ENCODE measurements at places on chromosomes 1 and 21. TPM values are rescaled to one million over a fixed set of nuclear protein-coding genes. Genes with fewer than 3 reads are reported as not detected.

The CITED4 gene
- 12.4 TPM for total RNA-seq

The C1QB gene
- not detected for total RNA-seq

GRCh38 chr1:22222723-22223122 is 79.8 kb upstream of the WNT4 start:
- DNase-seq: no peak

GRCh38 chr21:44477131-44477530 is 21.8 kb downstream of the LRRC3 start:
- no peak for DNase-seq

DNA sequence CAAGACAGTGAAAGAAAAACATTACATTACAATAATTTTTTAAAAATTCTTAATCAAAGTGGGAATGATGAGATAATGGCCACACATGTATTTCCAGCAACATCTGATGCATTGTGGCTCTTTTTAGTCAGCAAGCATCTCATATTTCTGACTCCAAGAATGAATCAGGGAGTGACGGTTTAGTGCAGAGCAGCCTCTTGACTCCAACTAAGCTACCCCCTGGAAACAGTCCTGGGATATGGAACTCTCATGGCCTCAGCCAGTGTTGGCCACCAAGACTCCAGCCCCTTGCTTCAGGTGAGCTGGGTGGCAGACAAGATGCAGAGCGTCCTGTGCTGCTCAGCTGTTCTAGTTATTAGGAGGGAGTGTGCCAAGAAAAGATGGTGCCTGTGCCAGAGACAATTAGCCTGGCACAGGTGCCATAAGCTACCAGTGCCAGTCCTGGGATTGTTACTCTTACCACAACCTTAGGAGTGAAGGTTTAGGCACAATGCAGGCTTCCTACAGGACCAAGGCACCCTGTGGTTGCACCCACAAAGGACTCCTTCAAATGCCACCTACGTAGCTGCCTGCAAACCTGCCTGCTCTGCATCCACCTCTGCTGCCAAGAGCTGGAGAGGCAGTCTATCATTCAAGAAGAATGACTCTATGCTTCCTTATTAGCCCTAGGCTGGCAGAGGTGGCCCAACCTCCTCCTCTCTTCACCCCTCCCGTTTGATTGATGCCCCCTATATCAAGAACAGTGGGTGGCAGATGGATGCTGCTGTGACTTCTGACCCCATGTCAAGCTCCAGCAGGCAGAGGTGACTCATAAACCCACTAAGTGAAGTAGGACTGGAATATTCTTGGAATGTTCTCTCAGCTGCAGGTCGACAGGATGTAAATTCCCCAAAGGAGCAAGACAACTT is 6.0 kb upstream of the SEC16B start:
- DNase-seq: no peak

GRCh38 chr1:116751146-116751545 is 3.1 kb upstream of the CD2 start:
- no peak for DNase-seq

The ST6GALNAC5 gene
- total RNA-seq: 6.2 TPM

- DNase-seq: no peak
Observed at GRCh38 chr1:28112388-28113241, 24.2 kb upstream of the EYA3 start.

GRCh38 chr1:202016022-202016810 is 5.8 kb downstream of the ELF3 start:
- no peak for DNase-seq

- no peak for DNase-seq
Observed at GRCh38 chr1:183052861-183053260, 29.6 kb downstream of the LAMC1 start.

GRCh38 chr1:48793863-48794262 is 17.2 kb upstream of the BEND5 start:
- no peak for DNase-seq

- DNase-seq: no peak
Observed at GRCh38 chr1:6927626-6928025, 142.4 kb downstream of the CAMTA1 start.

DNA sequence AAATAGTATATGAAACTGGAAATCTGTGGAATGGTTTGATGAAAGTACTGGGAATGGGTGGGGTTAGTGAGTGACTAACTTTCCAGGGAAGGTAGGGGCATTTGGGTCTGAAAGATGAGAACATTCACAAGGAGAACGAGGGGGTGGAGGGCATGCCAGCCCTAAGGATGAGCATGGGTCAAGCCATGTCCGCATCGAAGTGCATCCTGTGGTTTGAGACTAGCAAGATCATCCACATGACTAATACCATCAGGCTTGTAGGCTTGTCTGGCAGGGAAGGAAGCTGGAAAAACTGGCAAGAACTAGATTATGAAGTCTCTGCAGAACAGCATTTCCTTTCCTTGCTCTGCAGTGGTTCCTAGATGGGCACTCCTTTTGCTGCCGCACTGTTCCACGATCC is 70.4 kb upstream of the UBE2U start:
- DNase-seq: no peak

- no peak for DNase-seq
Observed at GRCh38 chr1:230542681-230543080, 99.6 kb upstream of the COG2 start.

The TMEM54 gene
- total RNA-seq: 23.7 TPM

DNA sequence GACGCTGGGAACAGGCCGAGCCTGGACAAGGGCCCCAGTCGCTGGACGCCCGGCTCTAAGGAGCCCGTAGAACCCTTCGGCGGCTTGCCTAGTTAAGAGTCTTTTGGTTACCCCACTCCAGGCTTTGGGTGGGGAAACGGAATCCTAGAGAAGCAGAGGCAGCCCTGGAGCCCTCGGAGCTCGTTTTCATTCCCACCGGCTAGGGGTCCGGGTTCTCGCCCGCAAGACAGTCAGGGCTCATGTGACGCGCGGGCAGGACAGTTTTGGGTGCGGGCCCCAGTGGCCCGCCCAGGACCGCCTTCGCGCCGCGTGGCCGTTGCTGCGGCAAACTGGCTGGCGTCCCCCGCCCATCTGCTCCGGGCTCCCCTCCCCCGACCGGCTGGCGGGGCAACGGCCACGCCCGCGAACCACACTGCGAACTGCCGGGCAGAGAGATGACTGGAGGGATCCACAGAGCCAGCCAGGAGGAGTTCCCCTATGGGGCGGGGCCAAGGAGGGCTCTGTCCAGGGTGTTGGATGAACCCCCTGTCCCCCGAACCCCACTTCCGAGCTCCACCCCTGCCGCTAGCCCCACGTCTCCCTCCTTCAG is 829 bp upstream of the HES2 start:
- DNase-seq: peak; percentile 87

- no peak for DNase-seq
Observed at GRCh38 chr21:25647647-25648046, 8.6 kb downstream of the JAM2 start.

GRCh38 chr21:20667931-20668330 is 330.3 kb upstream of the NCAM2 start:
- no peak for DNase-seq

DNA sequence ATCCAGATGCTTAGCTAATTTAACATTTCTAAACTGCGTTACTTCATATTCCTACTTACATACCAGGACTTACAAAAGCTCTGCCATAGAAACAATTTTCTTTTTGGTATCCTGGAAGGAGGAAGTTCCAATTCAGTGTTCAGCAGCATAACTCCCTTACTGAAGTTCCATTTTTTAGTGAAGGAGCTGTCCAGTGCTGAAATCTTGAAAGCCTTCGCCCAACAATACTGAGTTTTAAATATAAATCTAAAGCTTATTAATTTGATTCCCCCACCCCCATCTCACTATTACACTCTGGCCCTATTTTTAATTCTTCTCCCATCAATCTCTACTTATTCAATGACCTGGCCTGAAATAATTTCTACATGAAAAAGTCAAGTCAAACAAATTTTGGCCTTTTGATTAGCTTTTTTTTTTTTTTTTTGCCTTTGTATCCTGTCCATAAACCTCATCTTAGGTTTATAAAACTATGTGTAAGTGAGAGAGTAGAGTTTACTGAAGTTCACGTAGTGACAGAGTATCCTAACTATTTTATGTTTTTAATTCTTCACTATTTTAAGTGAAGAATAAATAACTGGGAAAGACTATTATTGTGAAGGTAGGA is 323.0 kb upstream of the PLD5 start:
- DNase-seq: no peak

The CFHR2 gene
- total RNA-seq: not detected

The LCE1D gene
- not detected for total RNA-seq

- DNase-seq: no peak
Observed at GRCh38 chr1:22615886-22616285, 20.5 kb upstream of the C1QA start.

DNA sequence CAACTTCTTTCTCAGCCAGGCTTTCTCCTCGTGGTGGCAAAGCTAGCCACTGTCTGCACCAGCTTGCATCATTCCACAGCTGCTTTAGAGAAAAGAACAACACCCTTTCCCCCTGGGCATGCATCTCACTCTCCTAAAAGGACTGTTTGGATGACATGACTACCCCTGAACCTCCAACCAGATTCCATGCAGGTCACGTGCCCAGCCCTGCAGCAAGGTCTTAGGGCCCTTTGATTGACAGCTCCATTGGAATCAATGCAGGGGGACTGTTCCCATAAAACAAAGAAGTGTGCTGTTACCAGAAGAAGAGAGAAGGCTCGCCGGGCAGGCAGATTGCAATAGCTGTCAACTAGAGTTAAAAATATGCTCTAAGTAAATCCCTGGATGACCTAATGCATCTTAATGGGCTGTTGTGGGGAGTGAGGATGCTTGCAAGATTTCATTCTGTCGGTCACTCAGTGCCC is 24.4 kb downstream of the KCNA2 start:
- DNase-seq: no peak

GRCh38 chr1:21775550-21775914 is 7.4 kb downstream of the USP48 start:
- no peak for DNase-seq

The GUCA2A gene
- not detected for total RNA-seq

GRCh38 chr1:116982319-116983004 is 19.1 kb upstream of the CD101 start:
- DNase-seq: no peak

- DNase-seq: no peak
Observed at GRCh38 chr1:2632051-2632430, 775 bp downstream of the MMEL1 start.

GRCh38 chr1:76379506-76379905 is 305.0 kb downstream of the ST6GALNAC3 start:
- no peak for DNase-seq

The SLC45A1 gene
- 2.9 TPM for total RNA-seq

The KCNT2 gene
- 13.4 TPM for total RNA-seq

The WASF2 gene
- total RNA-seq: 128 TPM

GRCh38 chr1:199490769-199491527 is 536.6 kb upstream of the NR5A2 start:
- DNase-seq: no peak

DNA sequence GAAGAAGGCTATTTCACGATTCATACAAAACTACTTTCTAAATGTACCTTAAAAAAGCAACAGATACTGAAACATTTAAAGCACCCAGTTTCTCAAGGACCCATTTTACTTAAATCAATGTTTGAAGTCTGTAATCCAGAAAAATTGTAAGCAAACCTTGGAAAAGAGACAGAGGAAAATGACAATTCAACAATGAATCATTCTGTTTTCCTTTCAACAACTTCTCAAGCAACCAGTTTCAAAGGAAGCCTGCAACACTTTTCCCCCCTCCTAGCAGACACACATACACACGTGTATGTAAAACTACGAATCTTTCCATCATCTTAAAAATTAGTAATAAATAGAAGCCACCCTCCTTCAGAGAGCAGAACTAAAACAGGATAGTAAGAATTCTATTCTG is 1.2 kb downstream of the RERE start:
- DNase-seq: no peak

- no peak for DNase-seq
Observed at GRCh38 chr1:206808615-206809014, 36.3 kb upstream of the IL10 start.

- DNase-seq: no peak
Observed at GRCh38 chr1:48789903-48790302, 13.2 kb upstream of the BEND5 start.

GRCh38 chr1:18861590-18861989 is 2.1 kb upstream of the TAS1R2 start:
- peak; percentile 57 for DNase-seq

- DNase-seq: no peak
Observed at GRCh38 chr1:110021285-110021684, 13.1 kb upstream of the STRIP1 start.

DNA sequence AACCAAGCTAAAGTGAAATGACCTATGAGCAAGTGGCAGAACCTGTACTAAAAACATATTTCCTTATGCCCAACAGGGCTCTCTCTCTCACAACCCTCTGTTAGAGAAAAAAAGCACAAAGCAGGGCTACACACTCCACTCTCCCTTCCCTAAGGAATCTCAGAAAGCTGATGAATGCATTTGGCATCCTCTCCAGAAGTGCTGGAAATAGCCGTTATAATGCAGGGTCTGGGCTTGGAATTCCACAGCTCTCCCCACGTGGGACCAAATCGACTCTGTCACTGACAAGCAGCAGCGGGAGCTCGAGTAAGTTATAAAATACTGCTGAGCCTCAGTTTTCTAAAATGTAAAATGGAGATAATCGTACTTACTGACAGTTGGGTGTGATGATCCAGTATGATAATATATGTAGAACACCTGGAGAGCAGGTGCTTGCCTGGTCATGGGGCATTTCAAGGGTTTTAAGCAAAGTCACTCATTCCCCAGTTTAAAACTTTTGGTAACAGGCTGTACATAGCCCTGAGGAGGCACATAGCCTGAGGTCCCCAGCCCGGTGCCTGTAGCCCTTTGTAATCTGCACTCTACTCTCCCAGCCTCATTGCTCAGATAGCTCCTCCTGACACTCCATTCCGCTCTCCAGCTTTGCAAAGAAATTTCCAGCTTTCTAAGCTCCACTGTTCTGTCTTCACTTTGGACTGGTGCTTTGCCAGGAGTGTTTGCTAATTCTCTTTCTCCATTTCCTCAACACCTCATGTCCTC is 175.6 kb upstream of the DAB1 start:
- no peak for DNase-seq

DNA sequence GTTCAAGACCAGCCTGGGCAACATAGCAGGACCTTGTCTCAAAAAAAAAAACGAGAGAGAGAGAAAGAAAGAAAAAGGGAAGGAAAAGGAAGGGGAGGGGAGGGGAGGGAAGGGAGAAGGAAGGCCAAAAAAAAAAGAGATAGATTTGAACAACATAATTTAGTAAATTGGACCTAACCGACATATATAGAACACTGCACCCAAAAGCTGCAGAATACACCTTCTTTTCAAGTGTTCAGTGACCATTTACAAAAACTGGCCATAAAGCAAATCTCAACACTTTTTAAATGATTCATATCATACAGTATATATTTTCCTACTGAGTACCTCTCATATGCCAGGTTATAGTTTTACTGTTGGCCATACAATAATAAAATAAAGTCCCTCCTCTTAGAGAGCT is 6.9 kb downstream of the TSTD1 start:
- no peak for DNase-seq

DNA sequence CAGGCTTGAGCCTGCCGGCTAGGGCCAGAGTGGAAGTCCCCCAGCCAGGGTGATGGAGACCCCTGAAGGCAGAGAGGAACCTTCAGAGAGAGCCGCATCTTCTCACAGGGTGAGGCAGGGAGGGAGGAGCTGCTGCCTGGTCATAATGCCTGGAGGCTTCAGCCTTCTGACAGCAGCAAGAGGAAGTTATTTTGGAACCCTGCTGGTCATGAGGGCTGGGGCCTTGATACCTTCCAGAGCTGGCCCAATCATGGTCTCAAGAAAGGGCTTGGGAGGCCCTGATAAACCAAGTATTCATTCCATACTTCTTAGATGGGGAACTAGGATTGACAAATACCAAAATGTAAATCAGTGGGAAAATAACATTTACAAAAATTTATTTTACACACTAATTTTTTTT is 26.6 kb upstream of the MPZL1 start:
- no peak for DNase-seq

- no peak for DNase-seq
Observed at GRCh38 chr1:197465528-197466327, 197.7 kb downstream of the CRB1 start.

Measured in chondrocyte (in vitro differentiated cells).